Transverse colon (tissue), 4 donors: ENCODE measurements at places on chromosomes 6 and 20. TPM values are rescaled to one million over a fixed set of nuclear protein-coding genes. Genes with fewer than 3 reads are reported as not detected.
A peak's percentile ranks its signal among the peaks of the same experiment; 100 is the strongest.

SLPI gene
- total RNA-seq = 77.8 TPM

DNA sequence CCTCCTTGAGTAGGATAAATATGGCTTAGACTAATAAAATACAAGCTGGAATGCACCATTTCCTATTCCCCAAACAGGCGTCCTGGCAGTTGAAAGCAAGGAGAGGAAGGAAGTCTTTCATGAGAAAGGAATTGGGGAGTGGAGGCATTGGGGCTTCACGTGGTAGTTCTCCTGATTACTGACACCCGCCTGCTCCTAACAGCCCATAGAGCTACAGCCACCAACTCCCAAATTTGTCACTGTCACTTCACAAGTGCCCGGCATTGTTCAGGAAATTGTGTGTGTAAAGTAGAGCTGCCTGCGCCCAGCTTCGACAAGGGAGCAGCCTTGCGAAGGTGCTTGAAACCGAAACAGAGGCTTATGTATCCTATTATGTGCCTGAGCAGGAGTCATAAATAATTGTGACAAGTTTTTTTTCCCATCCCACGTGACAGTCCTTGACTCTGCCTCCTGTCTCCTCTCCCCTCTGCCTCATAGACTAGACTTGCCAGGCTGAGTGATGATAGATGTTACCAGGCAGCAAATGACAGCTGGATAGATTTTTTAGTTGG is 301.7 kb upstream of the ZFP64 start:
- no peak overlapping the region for H3K27ac ChIP-seq
- no peaks in the 10 kb centered on the region for H3K4me1 ChIP-seq
- peaks cover 12% of the 10 kb centered on the region for H3K27me3 ChIP-seq

DNA sequence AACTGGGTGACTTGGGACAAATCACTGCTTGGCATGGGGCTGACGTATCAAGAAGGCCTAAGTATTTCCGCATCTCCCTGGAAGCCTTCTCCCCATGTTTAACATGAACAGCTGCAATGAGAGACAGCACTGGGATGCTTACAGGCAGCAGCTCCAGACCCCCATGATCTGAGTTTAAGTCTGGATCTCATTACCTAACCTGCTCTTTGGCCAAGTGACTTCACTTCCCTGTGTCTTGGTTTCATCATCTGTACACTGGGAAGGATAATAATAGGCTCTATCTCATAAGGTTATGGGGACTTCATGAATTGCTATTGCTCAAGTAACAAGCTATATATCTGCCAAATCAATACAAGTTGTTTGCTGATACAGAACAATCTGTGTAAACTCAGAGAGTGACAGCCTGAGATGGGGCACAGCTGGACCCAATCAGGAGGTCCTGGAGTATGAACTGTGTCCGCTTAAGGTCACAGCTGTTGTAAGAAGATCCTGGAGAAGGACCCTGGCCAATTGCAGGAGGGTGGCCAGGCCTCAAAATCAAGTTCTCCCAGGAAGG is 56.0 kb downstream of the TGM2 start:
- peak overlapping the region; percentile 68 for H3K27ac ChIP-seq
- H3K27me3 ChIP-seq = no peaks in the 10 kb centered on the region
- no peak overlapping the region for H3K4me3 ChIP-seq
- H3K4me1 ChIP-seq = peaks cover 19% of the 10 kb centered on the region

GRCh38 chr6:37861452-37861851 is 41.9 kb downstream of the ZFAND3 start:
- H3K4me1 ChIP-seq = peaks cover 7% of the 10 kb centered on the region
- no peak for DNase-seq
- no peak overlapping the region for H3K4me3 ChIP-seq
- no peaks in the 10 kb centered on the region for H3K36me3 ChIP-seq

DNA sequence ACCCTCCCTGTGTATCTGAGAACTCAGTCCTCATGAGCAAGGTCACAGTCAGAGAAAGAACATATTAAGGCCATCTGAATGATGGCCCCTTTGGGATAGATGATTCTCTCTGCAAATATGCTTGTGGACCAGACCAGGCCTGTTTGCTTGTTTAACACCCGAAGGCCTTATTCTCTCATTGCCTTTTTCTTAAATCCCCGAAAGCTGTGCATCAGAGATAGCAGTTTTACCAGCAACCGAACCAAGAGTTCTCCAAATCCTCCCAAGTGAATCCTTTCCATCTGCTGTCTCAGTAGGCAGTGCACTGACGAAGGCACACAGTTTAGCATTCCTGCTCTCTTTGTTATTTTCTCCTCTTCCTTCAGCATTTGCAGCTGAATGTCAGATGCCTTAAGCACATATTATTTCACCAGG is 79.8 kb downstream of the TRMT6 start:
- no peak overlapping the region for H3K4me3 ChIP-seq
- H3K36me3 ChIP-seq = no peaks in the 10 kb centered on the region
- DNase-seq = no peak
- no peak overlapping the region for H3K27ac ChIP-seq
